Memory B cell (primary cell): ENCODE measurements at places on chromosomes 1 and 21.

- DNase-seq = no peak
Measured at GRCh38 chr1:86226204-86226603, 69.6 kb upstream of the COL24A1 start.

DNA sequence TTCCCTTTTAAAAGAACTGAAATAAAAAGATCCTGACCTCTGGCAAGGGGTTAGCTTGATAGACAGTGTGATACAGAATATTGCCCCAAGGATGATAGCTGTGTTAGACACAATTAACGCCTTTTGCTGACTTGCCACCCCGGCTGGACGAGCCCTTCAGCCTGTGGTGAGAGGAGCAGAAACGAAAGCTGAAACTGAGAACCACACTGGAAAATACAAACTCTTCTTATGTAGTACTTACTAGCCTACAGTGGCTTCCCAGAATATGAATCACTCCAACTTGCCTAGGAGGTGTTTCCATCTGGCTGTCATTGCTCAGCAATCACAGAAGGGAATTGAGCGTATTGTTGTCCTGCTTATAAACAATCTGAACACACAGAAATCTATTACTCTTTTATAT is 22.9 kb downstream of the SAMSN1 start:
- DNase-seq = no peak

DNA sequence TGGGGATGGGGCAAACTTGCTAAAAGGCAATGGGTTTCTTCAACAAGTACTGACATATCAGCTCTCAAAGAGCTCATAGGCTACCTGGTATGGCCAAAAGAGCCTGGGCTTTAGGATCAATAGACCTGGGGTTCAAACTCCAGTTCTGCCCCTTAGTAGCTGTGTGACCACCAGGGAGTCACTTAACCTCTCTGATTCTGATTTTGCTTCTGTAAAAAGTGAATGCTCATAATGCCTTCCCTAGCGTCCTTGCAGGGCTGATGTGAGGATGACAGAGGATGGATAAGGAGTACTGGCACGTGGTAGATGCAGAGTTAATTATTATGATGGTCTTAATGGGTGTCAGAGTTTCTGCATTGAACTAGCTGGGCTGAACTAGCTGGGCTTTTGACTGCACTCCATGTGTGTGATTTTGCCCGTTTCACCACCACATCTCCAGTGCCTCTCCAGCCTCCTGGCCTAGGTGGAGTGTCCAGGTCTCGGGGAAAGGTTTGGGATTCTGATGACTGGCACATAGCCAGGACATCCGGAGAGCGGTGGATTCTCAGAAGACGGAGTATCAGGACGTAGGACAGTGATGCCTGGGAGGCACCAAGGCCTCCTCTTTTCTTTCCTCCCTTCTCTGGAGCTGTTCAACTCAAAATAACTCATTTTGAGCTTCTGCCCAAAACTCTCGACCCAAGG is 15.2 kb downstream of the DISP3 start:
- no peak for DNase-seq

- DNase-seq = no peak
Measured at GRCh38 chr21:26565111-26565510, 8.0 kb downstream of the CYYR1 start.

DNA sequence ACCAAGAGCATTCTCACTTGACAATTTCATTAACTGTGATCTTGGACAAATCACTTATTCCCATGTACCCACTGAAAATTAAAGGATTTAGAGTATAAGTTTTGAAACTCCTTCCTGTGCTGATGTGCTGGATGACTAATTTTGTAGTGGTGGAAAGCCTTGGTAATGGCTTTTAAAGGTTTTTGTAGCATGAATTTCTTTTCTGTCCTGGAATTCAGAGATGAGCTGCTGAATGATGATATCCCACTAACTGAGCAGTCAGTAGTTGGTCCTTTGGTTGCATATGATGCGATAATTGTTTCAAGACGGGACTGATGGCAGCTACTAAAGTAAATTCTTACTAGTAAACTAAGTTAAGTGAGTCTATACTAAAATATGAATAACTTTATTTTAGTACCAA is 5.2 kb downstream of the RPL5 start:
- DNase-seq = no peak

GRCh38 chr1:15703562-15703961 is 19.4 kb downstream of the PLEKHM2 start:
- no peak for DNase-seq

DNA sequence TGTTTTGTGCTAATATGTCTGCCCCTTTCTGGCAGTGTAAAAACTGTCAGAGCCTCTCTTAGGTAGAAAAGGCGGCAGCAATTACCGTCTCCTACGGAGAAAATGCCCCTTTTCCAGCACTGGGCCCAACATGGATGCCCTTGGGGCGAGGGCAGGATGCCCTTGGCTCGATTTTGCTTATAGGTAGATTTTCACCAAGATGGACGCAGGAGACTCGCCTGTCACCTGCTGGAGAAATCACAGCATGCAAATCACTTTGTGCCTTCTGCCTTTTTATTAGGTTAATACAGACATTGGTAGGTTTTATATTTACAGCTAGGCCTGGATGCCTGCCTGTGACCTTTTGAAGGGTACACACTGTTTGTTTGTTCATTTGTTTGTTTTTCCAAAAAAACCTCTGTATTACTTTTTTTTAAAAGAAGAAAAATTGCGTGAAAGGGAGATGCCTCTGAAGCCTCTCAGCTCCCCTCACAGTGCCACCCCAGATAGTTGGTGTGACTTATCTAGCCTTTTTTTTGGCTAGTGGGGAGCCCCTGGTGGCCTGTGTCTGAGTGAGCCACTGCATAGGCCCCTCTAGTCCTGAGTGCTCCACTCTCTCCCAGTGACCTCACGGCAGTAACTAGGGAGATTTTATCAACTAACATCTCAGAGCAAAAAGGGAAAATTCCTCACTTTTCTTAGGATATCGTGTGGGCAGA is 2.5 kb downstream of the ATP1B1 start:
- DNase-seq = no peak

DNA sequence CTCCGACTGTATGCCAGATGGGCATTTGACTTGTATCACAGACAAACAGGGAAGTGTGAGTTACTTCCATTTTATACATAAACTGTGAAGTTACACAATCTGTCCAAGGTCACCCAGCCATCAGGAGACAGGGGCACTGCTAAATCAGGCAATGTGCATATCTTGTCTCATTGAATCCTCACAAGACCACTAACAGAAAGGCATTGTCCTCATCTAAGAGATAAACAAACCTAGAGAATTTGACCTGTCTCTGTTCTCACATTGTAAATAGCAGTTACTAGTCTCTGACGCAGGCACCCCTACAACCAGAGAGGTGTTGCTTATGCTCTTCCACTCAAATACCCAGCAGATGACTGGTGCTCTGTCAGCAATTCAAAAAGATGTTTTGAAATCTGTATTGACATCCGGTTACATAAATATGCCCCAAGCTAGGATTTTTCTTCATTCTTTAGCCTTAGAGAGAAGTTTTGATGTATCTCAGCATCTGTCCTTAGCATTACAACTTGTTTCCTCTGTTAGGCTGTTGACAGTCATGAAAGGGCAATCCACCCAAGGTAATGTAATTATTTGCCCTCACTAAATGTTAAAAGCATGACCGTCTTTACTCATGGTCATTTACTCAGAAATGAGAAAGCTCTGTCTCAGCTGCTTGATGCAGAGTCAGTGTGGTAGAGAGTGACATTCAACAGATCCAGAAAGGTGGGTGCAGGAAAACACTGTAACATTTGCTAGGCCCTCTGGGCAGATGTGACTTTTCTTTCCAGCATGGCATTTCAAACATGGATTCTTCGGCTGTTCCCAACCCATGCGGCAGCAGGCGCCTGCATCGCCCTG is 51.9 kb upstream of the ZNF326 start:
- DNase-seq = no peak

- DNase-seq = peak; percentile 85
Measured at GRCh38 chr1:211698161-211699026, 23.0 kb upstream of the NEK2 start.

DNA sequence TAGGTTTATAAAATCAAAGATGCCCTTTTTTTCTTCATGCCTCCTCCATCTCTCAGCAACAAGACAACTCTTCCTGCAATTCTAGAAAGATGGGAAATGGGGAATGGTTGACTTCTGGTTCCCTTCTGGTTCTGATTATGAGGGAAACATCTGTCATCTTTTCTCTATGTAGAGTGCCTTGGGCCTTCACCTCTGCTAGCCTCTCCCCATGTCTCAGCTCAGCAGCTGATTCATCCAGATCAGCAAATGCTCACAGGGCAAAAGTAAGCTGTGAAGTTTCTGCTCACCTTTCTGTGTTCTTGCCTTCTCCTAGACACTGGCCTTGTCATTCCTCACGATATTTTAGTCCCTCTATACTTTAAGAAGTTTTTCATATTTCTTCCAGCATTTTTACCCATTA is 17.8 kb upstream of the BECN2 start:
- DNase-seq = no peak

- no peak for DNase-seq
Measured at GRCh38 chr1:90176530-90176929, 181.6 kb downstream of the ZNF326 start.

GRCh38 chr1:38889589-38889988 is 8.2 kb upstream of the GJA9 start:
- no peak for DNase-seq
